Keratinocyte (primary cell): ENCODE measurements at places on chromosomes 7 and 10. TPM values are rescaled to one million over a fixed set of nuclear protein-coding genes. Genes with fewer than 3 reads are reported as not detected.
A peak's percentile ranks its signal among the peaks of the same experiment; 100 is the strongest.

- no peak for DNase-seq
Observed at GRCh38 chr10:3430501-3430900, 257.9 kb upstream of the PITRM1 start.

GRCh38 chr7:105450177-105450861, 61.6 kb upstream of the SRPK2 start:
- DNase-seq, result no peak

GBX1 gene
- not detected in 3 replicates for polyA plus RNA-seq

DNA sequence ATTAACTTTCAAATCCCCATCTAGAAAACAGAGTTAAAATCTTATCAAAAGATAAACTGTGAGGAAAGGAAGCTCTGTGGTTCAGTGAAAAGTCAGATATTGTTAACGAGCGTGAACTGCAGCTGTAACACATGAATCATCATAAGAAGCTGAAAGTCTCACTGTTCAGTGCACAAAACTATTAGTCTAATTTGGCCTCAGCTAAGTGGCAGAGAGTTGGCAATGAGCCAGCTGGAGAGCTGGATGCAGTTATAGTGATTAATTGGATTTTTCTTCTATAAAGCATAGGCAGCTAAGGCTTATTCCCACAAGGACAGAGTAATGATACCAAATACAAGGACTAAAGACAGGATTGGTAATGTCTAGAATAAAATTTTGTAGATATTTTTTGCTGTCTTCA, 101.1 kb upstream of the ABCB5 start:
- peak; percentile 53 for DNase-seq

GRCh38 chr10:13221572-13221971, 12.6 kb downstream of the UCMA start:
- no peak for DNase-seq

PPP3CB gene
- polyA plus RNA-seq, result 14.8 to 23.5 TPM (median 20.6 TPM) in 3 replicates

GRCh38 chr7:17879075-17879661, 61.1 kb downstream of the SNX13 start:
- no peak for DNase-seq

GRCh38 chr10:128896963-128897362, 570.1 kb upstream of the MGMT start:
- DNase-seq, result no peak

DNA sequence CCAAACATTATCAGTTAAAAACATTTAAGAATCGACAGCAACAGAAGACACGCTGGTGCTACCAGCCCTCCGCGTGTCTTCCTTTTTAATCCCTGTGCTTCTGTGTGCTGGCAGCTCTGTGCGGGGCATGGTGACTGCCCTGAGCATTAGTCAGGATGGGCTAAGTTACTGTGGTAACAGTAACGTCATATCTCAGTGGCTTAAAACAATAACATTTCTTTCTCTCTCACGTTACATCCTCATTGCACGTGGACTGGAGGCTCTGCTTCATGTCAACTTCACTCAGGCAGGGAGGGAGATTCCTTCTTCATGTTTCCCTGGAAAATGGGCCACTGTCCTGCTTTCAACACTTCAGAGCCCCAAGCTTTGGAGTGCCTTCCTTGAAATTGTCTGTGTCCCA, 378.5 kb downstream of the CCSER2 start:
- no peak for DNase-seq

DNA sequence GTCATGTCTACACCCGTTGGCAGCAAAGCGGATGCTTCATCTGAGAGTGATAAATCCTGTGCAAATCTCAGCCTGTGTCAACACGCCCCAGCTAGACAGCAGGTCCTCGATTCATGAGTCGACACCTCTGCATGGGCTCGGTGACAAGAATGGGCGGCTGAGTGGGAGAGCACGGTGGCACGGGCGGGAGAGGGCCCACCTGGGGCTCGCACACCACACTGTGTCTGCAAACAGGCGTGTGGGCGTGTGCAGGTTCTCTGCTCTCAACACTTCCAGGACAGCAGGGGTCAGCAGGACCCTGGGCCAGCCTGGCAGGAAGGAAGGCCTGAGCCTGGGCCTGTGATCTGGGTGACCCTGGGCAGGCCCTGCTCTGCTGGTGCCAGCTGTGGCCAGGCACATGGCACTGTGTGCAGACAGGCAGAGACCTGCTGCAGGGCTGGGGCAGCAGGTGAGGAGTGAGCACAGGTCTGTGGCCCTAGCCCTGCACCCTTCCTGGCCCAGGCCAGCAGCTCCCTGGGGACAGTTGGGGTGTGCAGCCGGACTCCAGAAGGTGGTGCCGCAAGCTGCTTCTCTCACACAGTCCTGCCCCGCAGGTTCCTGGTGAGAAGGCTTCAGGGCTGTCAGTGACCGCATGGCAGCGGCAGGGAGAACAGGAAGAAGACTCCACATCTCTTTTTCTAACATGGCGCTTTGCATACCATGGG, 216.4 kb downstream of the ELFN1 start:
- no peak for DNase-seq

DNA sequence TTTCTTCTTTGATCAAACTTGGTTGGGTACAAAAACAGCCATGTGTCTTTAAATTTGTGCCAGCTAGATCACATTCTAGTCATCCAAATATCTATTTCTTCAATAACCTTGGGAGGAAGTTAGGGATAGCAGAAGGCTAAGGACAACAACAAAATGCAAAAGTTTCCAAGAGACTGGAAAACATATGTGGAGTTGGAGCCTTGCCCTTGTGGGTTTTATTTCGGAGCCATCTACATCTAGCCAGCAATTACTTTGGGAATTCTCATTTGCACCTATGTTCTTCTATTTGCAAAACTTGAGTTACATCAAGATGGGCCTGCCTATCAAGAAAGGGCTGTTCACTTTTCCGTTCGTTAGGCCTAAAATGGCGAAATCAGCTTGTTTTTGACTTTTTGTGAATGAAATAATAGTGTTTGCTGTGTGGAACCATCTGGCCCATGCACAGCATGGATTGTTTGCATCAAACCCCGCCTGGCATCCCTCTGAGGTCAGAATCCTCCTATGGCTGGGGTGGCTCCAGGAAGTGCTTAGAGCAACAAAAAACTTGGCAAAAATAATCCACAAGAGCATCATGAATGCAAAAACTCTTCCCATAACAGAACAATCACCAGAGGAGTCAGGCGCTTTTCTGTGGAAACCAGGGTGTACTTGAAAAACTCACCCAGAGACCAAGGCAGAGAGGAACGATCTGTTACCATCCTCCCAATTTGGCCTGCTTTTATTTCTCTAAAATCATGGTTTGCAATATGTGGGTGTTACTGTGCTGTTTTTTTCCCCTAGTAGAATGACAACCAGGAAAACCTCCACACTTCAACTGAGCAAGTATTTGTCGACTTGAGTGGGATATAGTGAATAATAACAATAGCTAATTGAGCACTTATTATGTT, 36.2 kb upstream of the XPNPEP1 start:
- DNase-seq, result no peak

DNA sequence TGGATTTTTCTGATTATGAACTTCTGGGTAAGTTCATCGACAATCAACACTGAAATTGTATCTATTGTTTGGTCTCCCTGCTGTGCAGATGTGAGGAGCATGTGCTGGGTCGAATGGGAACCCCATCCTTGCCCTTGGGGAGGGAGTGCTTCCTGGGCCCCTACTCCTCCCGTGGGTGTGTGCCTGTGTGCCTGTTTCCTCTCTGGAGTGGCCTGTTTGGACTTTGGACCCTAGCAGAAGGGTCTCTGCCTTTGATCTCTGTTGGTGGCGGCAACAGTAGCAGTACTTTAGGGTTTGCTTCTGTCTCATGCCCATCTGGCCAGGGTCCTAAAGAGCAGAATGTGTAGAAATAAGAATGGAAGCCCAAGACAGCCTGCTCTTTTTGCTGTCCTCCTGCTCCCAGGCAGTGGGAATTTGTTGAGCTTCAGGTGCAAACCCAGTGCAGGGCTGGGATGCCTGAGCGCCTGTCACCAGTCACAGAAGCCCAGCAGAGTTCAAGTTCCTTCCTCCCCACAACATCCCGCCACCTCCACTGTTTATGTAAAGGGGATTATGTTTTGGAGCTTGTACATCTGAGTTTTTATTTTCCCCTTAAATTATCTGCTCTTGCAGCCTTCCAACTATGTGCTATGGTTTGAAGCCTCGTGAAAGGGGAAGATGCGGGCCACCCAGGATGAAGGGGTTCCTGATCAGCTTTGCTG, 1.5 kb upstream of the TACR2 start:
- no peak for DNase-seq

CDC14C gene
- polyA plus RNA-seq, result not detected in 3 replicates

DNA sequence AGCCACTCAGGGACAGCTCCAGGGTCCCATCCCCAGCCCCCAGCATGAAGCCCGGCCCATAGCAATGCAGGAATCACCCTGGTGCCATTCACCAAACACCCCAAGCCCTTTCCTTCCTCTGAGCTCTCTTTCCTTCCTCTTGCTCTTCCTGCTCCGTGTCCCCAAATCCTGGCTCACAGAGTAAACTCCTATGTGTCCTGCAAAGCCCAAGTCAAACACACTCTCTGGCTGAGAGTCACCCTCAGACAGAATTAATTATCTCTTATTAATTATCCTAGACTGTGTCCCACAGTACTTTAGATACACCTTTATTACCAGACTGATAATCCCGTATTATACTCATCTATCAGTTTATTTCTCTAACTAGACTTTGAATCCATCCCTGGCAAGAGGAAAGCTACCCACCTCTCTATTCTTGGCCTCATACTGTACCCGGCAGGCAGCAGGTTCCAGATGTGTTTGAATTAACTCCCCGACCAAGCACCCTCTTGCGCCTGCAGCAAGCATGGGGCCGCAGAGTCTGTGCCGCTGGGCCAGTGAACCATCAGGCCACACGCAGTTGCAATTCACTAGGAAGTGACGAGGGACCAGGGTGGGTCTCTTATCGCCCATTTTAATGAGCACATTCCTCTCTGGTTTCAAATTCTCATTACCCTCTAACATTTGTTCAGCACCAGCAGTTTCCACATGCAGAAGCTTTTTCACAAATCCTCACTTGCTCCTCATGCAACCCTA, 86.7 kb downstream of the PRKAG2 start:
- no peak for DNase-seq

DNA sequence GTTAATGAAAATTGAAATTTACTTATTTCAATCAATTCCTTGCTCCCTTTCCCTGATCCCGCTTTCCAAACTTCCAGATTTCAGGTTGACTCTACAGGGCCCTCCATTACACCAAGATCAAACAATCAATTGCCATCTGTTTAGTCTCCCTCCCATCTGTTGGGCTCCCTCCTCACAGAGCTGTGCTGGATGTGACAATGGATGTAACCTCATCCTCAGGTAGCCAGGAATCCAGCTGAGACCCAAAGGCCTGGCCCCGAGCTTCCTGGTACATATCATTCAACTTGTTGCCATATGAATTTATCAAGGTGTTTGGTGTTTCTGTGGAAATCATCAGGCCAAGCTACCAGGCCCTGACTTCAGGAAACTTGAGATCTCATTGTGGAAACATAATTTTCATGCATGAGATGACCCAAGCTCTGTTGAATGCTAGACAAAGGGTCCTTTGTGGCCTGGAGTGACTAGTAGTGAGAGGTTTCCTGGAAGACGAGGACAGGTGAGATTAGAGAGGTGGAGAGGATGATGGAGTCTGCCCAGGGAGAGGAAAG, 148.6 kb upstream of the PDE1C start:
- DNase-seq, result no peak

GNB2 gene
- 87.2 to 216 TPM (median 126 TPM) in 3 replicates for polyA plus RNA-seq

DNA sequence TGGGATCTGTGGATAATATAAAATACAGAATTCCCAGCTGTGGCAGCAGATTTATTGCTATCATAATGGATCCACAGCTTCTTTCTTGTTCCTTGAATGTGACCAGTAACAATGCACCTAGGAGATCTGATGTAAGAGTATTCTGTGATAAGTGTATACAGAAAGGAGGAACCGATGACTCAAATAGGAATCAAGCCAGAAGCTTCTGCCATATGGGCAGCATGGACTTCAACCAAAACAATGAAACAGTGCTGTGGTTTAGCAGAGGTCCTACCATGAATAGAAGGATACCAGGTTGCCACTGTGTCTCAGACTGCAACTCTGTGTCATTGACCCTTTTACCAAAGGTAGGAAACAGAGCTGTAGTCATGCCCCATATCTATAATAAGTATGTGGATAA, 81.8 kb downstream of the PTPRZ1 start:
- DNase-seq, result no peak

GRCh38 chr10:88227342-88228018, 355.6 kb downstream of the RNLS start:
- DNase-seq, result no peak

DNA sequence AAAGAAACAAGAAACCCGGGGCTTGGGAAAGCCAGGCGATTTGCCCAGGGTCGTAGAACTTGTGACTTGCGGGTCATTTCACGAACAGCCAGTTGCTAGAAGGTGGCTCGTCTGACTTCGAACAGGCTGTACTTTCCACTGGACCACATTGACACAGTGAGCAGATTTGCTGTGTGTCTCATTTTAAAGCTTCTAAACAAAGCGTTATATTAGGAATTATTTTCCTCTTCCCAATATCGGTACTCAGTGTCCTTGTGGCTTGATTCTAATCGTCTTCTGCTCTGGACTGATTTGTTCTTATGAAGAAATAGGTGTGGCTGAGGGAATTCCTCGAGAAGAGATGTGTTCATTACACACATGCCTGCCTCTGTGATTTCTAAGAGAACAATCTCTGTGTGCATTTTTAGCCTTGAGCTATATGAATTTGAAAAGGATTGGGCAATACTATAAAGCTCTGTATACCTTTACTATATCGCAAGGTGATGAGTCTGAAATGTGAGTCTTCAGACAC, 150.0 kb upstream of the PRR15 start:
- DNase-seq, result peak; percentile 63

DNA sequence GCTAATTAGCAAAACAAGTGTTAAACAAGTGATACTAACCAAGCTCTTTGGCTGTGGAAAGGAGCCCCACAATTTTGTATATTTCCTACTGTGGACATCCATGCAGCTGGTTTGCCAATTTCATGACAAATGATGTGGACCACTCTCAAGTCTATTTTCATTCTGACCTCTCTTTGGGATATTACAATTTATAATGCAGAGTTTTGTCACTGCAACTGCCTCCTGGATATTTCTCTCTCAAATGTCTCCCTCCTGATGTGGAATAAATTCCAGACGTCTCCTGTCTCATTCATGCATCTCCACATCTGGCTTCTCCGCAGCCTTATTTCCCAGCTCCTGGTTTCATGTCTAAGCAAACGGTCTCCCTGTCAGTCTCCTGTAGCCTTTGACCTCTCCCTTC, 80.6 kb upstream of the RHEB start:
- DNase-seq, result no peak

DNA sequence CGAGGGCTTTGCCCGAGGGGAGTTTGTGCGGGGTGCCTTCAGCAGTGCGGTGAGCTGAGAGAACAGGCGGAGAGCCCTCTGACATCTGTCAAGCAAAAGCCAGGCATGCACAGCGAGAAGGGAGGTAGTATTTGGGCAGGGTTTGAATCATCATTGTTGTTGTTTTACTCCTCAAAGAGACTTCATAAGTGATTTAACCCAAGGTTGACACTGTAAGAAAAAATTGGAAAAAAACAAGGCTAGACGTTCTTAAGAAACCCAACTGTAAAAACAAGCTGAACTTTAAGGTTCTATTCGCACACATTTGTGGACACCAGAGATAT, 1.3 kb downstream of the ADAM22 start:
- DNase-seq, result no peak

SFTPA1 gene
- not detected in 3 replicates for polyA plus RNA-seq
